NCI-H1048 (cell line): ENCODE measurements at places on chromosomes 3 and 15.

- no peak for DNase-seq
Measured at GRCh38 chr3:71805199-71805598, 20.3 kb upstream of the PROK2 start.

GRCh38 chr15:77975332-77976094 is 102.0 kb downstream of the TBC1D2B start:
- DNase-seq, result no peak

GRCh38 chr3:170792471-170792870 is 77.5 kb downstream of the RPL22L1 start:
- no peak for DNase-seq

DNA sequence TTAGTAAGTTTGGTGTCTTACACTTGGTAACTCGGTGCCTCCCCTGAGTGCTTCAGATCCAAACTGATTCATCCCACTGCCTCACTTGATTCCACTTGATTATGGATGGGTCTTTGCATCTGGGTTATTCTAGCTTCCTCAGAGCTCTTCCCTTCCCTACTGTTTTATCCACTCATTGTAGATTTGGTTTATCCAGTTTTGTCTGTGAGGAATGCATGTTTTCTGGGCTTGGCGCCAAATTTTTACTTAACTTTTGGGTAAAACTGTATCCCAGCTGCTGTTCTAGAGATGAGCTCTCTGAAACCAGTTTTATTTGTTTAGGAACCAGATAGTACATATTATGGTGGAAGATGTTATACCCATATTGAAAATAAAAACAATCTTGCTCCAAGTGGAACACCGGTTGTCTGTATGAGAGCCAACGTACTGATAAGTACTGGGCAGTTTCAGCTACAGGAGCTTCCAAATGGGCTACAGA is 20.9 kb downstream of the RAD54L2 start:
- no peak for DNase-seq

DNA sequence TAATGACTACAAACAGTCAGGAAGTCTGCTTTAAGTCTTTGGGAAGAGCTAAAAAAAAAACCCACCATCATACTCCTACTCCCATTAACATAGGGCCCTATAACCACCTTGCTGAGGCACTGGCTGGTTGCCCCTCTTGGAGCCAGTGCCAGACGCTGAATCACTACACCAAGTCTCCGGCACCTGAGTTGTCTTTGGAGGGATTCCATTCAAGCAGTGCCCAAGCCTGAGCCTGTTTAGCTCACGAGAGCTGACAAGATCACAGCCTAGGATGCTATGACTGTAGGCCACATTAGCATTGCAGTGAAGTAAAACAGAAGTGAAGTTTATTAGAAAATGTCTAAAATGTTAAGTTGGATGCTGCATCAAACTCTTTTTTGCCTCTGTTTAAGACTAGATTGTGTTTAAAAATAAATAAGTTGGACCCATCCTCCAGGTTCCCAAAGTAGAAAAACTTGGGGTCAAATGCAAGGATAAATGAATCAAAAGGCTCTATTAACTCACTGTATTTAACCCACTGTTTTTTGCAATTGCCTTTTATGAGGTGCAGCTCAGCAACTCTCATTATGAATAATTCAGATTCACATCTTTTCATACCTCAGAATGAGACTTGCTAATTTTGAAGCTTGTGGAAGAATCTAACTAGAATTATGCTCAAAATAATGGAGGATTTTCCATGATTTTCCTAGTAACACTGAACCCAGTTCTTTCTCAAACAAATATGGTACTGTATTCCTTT is 461.9 kb downstream of the FOXP1 start:
- no peak for DNase-seq

GRCh38 chr15:44676676-44677075 is 13.2 kb upstream of the SPG11 start:
- no peak for DNase-seq

DNA sequence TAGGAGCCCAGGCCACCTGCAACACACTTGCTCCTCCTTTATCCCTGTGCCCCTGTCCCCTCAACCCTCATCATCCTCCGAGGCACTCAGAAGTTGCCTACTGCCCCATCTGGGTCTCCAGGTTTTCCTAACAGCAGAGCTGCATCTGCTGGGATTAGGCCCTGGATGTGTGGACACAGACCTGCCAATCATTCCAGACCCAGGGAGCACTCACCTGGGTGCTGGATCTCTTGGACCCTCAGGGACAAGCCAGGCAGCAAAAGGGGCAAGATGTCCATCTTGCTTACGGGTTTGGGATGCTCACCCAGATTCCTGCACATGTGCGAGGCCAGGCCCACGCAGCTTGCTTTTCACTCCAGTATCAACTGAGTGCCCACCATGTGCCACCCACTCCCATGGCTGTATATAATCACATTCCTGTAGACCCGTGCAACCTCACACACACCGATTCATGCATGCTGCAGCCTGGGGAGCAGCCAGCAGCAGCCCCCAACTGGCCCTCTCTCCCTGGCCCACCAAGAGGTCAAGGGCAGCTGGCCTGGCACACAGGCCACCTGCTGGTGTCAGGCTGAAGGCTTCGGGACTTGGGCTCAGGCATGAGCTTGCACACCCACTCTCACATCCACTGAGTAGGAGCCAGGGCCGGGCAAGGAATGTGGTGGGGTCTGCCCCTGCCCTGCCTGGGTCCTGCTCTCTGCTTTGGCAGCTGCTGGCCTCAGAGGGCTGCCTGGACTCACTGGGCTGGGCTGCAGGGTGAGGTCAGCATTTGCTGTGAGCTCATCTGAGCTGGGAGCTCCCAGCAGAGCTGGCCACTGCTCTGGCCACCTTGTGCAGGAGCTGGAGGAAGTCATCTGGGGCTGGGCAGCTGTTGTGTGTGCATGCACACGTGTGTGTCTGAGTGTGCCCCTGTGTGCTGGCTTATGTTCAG is 14.9 kb downstream of the PRKCD start:
- DNase-seq, result no peak

DNA sequence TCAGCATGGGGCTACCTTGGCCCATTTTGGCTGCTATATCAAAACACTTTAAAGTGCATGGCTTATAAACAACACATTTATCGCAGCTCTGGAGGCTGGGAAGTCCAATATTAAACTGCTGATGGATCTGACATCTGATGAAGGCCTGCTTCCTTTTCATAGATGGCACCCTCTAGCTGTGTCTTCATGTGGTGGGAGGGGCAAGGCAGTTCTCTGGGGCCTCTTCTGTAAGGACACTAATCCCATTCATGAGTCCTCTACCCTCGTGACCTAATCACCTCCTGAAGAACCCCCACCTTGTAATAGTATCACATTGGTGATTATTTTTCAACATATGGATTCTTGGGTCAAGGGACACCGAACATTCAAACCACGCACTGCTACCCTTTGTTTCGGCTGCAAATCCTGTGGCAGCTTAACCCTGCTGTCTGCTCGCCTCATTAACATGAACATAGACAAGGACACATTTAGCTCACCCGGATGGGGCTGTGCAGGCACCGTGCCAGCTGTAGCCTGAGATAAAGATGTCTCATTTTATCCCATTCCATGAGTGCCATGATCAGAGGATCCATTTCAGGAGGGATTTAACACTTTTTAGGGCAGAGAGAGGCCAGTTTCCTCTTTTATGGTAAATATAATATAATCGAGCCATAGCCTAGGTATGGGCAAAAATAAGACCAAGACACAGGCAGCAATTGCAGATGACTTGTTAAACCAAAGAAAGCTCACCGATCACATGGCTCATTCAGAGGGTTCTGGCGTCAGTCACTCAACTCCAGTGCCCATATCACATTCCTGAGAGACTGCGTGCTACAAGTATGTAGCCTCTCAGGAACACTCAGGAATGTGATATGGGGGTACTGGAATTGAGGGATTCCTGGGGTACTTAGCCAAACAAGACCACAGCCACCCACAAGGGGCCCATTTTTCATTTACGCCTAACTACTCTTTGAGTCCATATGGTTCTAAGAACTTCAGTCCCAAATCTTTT is 251.1 kb upstream of the ST8SIA2 start:
- no peak for DNase-seq

- DNase-seq, result no peak
Measured at GRCh38 chr3:27571345-27571744, 87.2 kb upstream of the SLC4A7 start.

DNA sequence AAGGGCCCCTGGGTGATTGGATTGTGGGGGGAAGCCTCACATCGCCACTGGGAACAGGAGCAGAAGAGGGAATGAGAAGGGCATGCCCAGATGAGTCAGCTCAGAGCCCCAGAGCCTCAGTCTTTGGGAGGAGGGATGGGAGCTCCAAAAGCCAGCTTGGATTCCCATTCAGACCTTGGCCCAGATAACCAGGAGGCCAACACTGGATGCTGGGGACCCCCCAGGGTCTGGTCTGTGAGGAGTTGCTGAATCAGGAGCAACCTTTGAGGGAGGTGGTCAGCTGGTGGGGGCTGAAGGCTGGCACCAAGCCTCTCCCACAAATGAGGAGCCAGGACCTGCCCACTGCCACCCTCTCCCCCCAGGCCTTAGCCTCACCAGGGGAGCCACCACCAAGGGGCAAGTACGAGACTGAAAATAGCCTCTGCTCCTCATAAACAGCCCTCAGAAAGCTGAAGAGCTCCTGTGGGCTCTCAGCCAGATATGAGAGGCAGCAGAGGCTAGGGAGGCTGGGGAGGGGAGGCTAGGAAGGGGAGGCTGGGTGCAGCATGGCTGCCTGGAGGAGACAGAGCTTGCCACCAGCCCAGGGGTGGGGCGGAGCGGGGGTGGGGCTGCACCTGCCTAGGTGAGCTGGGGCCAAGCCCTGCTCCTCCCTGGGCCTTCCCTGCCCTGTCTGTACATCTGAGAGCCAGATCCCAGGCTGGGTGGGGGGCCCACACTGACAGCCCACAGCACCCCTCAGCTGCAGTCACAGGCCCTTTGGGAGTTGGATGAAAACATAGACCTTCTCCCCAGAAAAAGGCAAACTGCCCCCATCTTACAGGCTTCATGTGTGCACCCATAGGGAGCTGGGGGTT is 99.8 kb downstream of the SEC22A start:
- no peak for DNase-seq

- no peak for DNase-seq
Measured at GRCh38 chr15:62164396-62165103, 535 bp downstream of the C2CD4B start.

- no peak for DNase-seq
Measured at GRCh38 chr15:27254055-27254454, 283.1 kb downstream of the GABRG3 start.

DNA sequence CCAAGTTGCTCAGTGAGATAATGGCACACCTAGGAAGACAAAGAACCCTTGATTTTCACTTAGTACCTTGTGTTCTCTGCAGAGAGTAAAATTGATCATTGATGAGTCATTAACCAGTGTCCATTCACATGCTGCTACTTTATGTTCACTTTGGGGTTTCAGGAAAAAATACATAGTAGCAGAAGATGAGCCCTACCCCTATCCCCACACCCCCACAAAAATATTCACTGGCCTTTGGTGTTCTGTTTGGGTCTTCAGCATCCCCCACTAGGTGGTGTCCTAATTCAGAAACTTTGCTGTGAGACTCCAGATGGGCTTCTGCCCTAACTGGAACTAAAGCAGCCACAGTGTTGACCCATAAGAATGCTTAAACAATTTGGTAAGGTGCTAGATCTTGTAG is 178.8 kb downstream of the KLHL25 start:
- no peak for DNase-seq

GRCh38 chr3:150090006-150090405 is 119.3 kb upstream of the PFN2 start:
- DNase-seq, result no peak
